ENCODE measurements at places on chromosomes 7 and 10.

- DNase-seq = no peak
Measured at GRCh38 chr10:24988831-24989640, 26.9 kb downstream of the ENKUR start.

- DNase-seq = no peak
Measured at GRCh38 chr10:95350219-95350829, 59.5 kb upstream of the PDLIM1 start.

DNA sequence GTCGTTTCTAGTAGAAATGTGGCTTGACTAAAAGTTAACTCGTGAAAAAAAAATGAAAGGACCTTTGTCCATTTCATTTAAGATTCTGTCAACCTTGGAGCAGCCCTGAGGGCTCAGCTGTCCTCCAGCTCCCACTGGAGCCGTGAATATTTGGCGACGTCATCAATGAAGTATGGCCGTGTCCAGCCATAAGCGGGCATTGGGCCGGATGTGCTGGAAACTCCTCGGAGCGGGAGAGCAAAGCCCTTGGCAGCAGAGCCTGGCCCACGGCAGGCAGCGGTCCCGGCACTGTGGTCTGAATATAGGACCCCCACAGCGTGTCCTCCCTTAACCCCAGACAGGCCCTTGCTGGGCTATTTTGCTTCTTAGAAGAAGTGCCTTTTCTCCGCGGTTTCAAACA, 50.0 kb downstream of the JAKMIP3 start:
- DNase-seq = no peak

- DNase-seq = no peak
Measured at GRCh38 chr7:140176122-140176701, 571 bp downstream of the KDM7A start.

GRCh38 chr10:30495687-30496086, 61.7 kb downstream of the MAP3K8 start:
- DNase-seq = no peak

GRCh38 chr10:12973149-12973718, 28.3 kb downstream of the CCDC3 start:
- no peak for DNase-seq

GRCh38 chr10:100303724-100304319, 17.3 kb upstream of the BLOC1S2 start:
- no peak for DNase-seq

DNA sequence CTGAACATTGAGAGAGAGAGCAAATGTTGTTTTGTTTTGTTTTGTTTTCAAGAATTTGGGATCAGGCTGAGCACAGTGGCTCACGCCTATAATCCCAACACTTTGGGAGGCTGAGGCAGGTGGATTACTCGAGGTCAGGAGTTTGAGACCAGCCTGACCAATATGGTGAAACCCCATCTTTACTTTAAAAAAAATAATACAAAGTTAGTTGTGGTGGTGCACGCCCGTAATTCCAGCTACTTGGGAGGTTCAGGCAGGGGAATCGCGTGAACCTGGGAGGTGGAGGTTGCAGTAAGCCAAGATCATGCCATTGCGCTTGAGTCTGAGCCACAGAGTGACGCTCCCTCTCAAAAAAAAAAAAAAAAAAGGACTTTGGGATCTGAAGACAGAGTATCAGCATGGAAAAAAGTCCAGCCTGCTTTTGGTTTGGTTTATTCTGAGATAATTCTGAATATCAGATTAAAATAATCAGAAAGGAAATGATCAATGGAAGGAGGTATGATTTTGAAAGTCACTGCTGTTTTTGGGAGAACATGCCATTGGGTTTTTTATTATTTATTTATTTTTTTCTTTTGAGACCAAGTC, 1.9 kb upstream of the ITIH2 start:
- DNase-seq = no peak

DNA sequence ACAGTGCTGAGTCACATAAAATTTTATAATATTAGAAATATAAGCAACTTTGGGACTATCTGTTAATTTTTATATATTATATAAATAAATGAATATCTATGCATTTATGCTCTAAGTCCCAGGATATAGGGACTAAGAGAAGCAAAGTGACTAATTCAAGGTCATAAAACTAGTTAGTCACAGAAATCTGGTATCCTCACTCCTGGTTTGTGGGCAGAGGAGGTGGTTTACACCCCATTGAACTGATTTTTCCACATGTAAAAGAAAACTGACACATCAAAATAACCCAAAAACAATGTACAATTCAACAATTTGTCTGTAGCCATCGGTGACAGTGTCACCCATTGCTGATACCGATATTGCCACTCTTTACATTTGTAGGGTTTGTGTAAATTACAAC, 3.0 kb downstream of the PCLO start:
- no peak for DNase-seq

GRCh38 chr10:110615057-110615747, 28.9 kb upstream of the RBM20 start:
- no peak for DNase-seq

DNA sequence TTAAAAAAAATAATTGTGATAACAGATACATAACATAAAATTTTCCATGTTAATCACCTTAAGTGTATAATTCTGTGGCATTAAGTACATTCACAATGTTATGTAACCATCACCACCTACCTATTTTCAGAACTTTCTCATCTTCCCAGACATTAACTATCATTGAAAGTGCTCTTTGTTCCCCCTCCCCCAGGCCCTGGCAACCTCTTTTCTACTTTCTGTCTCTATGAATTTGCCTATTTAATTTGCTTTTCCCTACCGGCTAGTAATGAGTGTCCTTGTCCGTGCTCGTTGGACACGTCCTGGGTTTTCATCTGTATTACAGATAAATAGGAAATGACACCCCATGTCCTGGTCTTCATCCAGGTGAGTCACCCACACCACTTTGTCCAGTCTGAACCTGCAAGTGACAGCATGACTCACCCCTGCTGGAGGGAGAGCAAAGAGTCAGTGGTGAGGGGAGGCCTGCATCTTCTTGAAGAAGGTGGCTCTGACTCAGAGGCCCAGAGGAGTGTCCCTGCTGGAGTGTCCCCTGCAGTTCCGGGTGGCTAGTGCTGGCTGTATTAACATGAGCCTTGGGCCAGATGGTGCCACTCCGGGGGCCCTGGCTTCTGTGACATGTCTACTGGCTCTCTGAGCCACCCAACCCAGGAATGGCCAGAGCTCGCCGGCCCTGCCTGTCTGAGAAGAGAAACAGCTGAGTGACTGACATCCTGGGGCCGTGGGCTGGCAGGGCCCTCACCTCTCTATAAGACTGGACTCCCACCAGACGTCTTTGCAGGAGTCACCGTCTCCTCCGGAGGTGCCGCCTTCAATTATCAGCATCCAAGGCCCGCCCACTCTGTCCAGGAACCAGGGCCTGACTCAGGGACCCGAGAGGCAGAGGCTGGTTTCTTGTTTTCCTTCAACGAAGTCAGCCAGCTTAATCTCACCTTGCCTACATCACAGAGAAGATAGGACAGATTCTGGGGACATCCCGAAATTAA, 503.2 kb upstream of the MKI67 start:
- DNase-seq = peak; percentile 28

- no peak for DNase-seq
Measured at GRCh38 chr10:5933909-5934546, 43.3 kb downstream of the IL15RA start.

DNA sequence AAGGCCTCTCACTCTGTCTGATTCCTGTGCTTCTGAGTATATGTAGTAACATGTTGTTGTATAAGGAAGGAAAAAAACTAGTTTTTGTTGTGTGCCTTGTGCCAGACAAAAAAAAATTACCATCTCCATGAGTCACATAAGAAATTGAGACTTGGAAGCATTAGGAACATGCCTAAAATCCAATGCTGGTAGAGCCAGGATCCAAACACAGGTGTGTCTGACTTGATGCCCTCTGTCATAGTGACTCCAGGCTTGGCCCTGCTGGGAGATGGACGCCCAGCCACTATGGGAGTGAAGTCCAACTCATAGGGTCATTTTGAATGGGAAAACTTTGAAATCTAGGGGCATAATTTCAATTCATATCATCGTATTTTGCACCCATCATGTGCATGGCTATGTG, 38.0 kb downstream of the PYROXD2 start:
- DNase-seq = no peak

- no peak for DNase-seq
Measured at GRCh38 chr7:14233076-14233867, 243.8 kb upstream of the ETV1 start.

DNA sequence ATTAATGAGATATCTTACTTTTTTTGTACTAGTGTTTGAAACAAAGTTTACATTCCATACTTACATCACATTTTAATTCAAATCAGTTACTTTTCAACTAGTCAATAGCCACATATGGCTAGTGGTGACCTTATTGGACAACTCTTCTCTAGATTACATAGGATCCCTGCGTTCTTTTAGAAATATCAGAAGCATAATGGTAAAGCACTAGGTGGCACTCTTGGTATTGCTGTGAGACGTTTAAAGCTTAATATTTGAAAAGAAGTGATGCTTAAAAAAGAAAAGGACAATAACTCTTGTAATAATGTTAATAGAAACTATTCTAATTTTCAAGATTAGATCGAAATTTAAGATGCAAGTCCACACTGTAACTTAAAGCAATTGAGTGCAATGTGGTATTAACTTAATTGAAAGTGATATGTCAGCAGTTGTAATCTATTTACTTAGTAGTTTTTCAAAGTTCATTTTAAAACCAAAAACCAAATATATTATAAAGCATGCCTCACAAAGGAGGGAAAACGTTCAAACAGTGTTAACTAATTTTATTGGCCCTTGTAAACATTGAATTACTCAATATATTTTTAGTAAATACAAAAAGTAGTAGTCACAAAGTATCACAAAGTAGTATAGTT, 339.1 kb downstream of the ATRNL1 start:
- no peak for DNase-seq

GRCh38 chr7:28104811-28105210, 75.8 kb downstream of the JAZF1 start:
- no peak for DNase-seq

DNA sequence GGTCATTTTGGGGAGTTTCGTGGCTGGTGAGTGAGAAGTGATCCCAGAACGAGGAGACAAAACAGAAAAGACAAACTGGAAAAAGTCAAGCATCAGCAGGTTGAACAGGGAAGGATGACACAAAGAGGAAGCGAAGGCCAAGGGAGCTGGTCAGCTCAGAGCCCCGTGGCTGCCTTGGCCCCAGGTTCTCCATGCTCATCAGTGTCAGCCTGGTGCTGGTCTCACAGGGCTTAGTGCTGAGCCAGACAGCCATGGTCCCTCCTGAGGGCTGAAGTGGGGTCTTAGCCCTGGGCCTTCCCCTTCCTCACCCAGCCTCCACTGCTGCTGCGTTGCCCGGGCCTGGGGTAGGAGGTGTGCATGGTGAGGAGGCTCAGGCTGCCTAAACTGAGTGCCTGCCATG, 183.6 kb downstream of the PFKFB3 start:
- no peak for DNase-seq

DNA sequence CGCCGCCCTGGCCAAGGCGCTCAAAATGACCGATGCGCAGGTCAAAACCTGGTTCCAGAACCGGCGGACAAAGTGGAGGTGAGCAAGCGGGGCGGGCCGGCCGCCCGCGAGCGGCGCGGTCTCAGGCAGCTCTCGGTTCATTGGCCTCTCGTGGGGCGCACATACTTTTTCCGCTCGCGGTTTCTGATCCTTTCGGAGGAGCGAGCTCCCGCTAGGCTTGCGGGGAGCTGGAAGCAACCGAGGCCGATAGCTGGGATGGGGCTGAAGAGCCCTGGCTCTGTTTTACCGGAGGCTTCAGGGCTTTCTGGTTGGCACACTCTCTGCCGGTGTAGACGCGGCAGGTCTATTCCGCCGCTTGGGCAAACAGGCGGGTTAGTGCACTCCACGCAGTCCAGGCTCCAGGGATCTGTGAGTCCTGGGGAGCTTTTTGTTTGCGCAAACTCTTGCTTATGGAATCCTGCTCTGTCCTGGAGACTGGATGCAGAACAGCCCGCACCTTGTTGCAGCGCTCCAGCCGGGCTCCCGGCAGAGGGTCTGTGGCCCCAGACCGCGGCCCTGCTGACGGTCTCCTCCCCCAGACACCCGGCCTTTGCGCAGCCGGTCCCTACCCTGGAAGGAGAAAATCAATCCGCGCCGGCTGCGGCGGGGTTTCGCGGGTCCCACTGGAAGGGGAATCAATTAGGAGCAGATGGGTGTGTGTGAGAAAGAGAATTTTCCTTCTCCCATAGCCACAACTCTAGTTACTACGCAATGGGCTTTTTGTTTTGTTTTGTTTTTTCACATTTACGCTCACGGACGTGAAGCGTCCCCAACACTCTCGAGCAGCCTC, 3.4 kb downstream of the TLX1 start:
- DNase-seq = no peak

- DNase-seq = no peak
Measured at GRCh38 chr7:55493408-55493807, 78.9 kb downstream of the VOPP1 start.

GRCh38 chr7:96685755-96686154, 23.9 kb downstream of the SEM1 start:
- DNase-seq = no peak

- no peak for DNase-seq
Measured at GRCh38 chr7:2100278-2101208, 132.2 kb downstream of the MAD1L1 start.

GRCh38 chr7:41287559-41288335, 415.1 kb downstream of the INHBA start:
- DNase-seq = no peak

DNA sequence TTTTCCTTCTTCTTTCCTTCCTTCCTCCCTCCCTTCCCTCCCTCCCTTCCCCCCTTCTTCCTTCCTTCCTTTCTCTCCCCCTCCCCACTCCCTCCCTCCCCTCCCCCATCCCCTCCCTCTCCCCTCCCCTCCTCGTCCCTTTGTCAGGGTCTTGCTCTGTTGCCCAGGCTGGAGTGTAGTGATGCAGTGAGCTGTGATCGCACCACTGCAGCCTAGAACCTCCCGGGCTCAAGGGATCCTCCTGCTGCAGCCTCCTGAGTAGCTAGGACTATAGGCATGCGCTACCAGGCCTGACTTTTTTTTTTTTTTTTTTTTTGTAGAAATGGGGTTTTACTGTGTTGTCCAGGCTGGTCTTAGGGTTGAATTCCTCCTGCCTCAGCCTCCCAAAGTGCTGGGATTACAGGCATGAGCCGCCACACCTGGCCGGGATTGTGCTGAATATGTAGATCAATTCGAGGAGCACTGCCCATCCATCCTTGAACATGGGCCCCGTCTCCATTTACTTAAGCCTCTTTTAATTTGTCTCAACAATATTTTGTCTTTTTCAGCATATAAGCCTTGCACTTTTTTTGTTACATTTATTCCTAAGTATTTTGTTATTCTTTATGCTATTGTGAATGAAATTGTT, 23.4 kb downstream of the GRIFIN start:
- DNase-seq = no peak

GRCh38 chr7:39221901-39222300, 244.2 kb downstream of the POU6F2 start:
- DNase-seq = no peak

GRCh38 chr7:26476271-26476670, 184.6 kb downstream of the SNX10 start:
- DNase-seq = no peak

GRCh38 chr10:71604324-71605018, 115.1 kb downstream of the C10orf105 start:
- DNase-seq = no peak

DNA sequence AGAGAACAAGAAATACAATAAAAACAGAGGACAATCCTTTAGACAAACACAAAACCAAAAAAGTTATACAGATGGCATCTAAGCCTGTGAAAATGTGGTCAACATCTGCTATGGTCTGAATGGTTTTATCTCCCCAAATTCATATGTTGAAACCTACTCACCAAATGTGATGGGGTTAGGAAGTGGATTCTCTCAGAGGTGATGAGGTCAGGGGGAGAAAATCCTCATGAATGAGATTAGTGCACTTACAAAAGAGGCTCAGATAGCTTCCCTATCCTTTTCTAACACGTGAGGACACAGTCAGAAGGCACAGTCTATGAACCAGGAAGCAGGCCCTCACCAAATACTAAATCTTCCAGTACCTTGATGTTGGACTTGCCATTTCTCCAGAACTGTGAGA, 147.8 kb upstream of the GPR22 start:
- DNase-seq = no peak
